ENCODE measurements at places on chromosomes 11 and 22.

DNA sequence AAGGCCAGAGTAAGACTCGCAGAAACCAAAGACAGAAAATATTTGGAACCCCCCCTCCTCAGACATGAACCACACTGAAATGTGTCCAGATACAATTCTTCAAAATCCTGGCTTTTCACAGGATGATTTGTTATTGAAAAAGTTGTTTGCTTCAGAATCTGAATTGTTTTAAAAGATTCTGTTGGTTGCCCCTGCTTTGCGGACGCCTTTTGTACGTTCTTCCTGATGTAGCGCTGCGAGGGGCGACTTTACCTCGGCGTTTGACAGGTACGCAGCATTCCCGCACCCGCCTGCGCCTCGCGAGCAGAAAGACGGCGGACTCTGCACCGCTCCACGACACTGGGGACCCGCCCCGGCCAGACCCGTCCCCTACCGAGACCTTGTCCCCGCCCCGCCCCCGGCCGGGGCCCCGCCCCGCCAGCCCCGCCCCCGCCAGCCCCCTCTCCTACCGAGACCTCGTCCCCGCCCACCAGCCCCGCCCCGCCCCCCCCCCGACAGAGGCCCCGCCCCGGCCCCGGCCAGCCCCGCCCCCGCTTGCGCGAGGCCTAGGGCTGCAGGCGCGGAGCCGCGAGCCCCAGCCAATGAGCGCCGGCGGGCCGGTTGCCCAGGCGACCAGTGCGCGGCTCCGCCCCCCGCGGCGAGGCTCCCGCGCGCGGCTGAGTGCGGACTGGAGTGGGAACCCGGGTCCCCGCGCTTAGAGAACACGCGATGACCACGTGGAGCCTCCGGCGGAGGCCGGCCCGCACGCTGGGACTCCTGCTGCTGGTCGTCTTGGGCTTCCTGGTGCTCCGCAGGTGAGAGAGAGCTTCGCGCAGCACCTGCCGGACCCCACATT lies at the start of gene GLB1L2:
GLB1L2 (plus strand) TSS at position 635 of the 835 bp plus-strand sequence; CDS start at position 709, 74 bp downstream.
- no peak for DNase-seq

- DNase-seq, result no peak
These were observed 37.4 kb downstream of the SCUBE1 start for GRCh38 chr22:43305806-43306205.

DNA sequence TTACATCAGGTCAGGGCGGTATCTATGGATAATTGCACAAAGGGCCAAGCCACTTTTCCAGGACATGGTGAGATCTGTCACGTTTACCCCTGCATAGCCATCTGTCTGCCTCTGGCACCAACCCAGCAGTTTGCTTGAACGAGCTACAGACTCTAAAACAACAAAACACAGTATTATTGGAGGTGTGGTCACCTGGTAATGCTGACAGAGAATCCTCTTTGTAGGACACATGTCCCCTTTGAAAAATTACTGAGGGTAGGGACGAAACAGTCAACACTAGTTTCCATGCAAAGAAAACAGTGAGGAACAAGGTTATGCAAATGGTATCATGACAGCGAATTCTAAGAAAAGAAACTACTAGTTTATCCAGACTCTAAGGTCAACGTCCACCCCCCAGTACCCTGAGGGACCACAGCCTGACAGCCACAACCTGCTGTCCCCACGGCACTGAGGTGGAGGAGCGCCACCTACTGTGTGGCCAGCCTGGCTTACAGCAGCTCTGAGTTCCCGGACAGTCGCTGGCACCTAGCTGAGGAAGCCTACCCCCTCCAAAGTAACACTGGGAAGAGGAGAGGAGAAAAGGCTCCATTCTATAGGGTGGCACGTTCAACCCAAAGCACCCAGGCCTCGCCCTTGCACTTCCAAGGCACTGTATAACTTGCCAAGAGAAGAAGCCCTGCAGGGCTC lies 117.4 kb upstream of the BID start:
- no peak for DNase-seq

DNA sequence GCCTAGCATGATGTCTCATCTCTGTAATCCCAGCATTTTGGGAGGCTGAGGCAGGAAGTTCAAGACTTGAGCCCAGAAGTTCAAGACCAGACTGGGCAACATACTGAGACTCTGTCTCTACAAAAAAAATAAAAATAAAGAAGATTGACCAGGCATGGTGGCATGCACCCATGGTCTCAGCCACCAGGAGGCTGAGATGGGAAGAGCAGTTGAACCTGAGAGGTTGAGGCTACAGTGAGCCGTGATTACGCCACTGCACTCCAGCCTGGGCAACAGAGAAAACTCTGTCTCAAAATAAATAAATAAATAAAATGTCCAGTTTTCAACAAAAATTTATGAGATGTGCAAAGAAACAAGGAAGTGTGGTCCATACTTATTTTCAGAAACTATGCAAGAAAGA lies 28.3 kb downstream of the EFCAB6 start:
- no peak for DNase-seq

GRCh38 chr11:93099806-93100205 lies 98.0 kb downstream of the SLC36A4 start:
- DNase-seq, result no peak

- DNase-seq, result no peak
These were observed 2.0 kb downstream of the FAM83F start for GRCh38 chr22:39996732-39997131.

Measured in cortex of kidney (tissue), 1 donor.